CD4-positive, alpha-beta T cell treated with Interleukin-10 for 1 hour (primary cell): ENCODE measurements at places on chromosomes 5 and 9.

DNA sequence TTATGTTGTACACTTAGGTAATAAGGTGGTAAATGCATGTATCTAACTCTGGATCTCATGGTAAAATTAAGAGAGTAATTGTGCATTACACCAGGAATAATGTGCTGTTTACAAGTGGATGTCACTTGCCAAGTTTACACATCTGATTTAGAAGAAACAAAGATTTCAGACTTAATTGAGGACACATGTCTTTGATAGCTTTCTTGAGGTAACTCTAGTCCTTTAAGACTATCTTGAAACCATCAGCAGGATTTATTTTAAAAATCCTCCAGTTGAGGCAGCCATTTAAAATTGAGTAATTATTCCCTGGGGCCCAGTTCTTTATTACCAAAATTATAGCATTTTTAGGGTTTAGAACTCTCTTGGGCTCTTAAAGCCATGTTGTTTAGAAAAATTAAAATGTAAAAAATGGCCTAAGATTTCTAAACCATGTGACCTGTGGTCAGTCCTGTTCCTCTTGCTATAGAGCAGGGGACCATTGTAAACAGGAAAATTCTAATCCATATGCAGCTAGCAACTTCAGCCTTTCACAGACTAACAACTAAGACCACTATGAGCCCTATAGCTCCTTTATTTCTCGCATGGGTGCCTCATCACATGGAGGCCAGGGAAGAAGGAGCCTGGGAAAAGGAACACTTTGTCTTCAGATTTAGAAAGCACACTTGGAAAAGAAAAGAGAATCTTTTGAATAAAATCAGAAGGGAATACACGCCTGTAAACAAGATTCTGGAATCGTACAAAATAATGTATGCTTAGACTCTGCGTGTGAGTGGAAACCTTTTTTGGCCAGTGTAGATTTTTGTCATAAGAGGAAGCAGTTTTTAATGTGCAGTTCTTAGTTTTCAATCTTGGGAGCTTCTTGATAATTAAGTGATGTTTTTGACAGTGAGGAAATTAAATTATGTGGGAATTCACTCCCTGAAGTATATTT, 71.2 kb downstream of the ZSWIM6 start:
- no peak for DNase-seq

- no peak for DNase-seq
These were observed 27.9 kb upstream of the PCAT7 start for GRCh38 chr9:94526951-94527350.

GRCh38 chr5:95798048-95798447, 24.5 kb downstream of the GLRX start:
- no peak for DNase-seq

- DNase-seq, result no peak
These were observed 21.2 kb downstream of the ABLIM3 start for GRCh38 chr5:149162401-149163084.

DNA sequence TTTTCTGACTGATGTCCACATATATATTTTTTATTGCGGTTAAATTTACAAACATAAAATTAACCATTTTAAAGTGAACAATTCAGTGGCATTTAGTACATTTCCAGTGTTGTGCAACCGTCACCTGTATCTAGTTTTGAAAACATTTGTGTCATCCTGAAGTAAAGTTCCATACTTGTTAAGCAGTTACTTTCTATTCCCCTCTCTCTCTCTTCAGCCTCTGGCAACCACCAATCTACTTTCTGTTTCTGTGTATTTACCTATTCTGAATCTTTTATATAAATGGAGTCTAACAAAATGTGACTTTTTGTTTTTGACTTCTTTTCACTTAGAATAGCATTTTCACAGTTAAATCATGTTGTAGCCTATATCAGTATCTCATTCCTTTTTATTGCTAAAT, 480.1 kb upstream of the SMARCA2 start:
- no peak for DNase-seq

DNA sequence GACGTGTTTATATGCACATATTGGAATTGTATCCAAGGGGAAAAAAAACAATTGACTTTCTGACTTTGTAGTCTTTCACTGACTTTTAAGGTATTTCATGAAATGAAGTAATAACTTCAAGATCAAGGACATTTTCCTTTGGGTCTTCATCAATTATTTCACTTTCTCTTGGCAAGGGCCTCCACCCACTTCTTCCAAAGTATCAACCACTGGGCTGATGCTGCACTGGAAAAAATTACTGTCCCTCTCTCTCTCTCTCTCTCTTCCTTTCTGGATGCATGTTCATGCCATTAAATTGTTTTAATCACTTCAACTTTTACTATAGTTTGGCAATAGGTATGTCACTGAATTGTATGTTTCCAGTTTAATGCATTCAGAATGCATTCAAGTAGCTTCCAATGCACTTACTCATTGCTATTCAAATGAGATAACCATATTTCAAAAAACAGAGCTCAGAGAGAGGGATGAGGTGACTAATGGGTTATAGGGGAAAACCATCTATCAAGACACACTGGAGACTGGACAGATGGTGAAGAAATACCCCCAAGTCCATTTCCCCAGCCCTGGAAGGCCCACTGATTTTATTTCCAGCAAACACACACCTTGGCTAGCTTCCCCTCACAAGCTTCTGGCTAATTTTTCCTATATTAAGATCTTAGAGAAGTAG, 585.3 kb downstream of the EBF1 start:
- no peak for DNase-seq

GRCh38 chr5:39619168-39619818, 194.5 kb upstream of the DAB2 start:
- DNase-seq, result no peak

DNA sequence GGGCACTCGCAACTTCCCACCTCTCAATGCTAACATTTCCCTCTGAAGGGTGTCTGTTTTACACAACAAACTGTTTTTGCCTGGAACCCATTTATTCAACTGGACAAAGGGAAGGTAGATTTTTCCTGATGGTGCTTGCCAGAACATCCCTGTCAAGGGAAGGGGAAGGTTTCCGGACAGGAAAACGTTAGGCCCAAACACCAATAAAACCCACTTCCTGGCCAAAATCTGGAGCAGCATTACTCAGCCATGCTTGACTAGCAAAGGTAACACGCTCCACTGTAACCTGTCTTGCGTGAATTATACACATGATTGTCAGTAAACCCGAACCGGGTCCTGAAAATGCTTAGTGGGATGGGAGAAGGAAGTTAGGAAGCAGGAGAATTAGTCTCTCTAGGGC, 90.2 kb downstream of the SAXO1 start:
- DNase-seq, result no peak

DNA sequence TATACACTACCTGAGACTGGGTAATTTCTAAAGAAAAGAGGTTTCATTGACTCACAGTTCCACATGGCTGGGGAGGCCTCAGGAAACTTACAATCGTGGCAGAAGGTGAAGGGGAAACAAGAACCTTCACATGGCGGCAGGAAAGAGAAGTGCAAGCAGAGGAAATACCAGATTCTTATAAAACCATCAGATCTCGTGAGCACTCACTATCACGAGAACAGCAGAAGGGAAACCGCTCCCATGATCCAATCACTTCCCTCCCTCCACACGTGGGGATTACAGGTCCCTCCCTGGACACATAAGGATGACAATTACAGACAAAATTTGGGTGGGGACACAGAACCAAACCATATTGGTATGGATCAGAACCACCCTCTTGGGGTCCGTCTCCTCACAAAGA, 44.2 kb upstream of the SPIN1 start:
- DNase-seq, result no peak

DNA sequence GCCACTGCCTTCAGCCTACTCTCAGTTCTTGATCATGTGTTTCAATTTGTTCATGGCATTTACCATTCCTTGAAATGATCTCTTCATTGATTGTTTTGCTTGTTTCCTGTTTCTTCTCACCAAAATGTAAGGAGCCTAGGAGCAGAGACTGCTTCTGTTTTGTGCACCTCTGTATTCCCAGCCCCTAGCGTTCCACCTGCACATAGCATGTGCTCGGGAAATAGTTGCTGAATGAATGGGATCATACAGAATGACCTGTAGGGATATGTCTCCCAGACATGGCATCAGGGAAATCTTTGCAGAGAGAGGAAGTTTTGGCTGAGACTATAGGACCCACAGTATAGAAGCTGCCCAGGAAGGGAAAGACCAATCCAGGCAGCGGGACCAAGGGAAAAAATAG, 6.2 kb upstream of the CERCAM start:
- no peak for DNase-seq

DNA sequence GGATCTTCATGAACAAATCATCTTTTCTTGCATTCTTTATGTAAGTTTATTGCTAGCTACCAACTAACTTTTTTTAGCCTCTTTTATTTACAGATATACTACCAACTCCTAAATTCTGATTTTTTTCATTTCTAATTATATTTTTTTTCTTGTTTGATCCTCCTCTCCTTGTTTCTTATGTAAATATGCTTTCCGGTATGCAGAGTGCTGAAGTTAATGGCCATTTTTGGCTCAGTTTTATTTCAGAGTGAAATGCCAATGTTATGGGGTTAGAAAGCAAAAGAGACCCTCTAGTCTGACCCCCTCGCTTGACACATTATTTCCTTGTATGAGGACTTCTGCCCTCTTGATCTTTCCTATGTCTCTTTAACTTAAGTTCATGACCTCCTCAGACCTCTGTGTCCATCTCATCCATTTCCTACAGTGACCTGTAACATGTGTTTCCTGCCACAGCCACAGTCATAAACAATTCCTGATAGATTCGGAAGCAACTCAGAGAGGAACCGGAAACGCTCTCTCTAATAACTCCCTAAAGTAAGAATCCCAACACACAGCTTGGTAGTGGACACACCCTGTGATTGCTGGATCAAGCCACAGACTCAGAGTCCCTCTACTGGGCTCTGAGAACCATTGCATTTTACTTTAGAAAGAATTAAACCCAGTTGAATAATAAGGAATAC, 42.9 kb upstream of the AFAP1L1 start:
- DNase-seq, result no peak

DNA sequence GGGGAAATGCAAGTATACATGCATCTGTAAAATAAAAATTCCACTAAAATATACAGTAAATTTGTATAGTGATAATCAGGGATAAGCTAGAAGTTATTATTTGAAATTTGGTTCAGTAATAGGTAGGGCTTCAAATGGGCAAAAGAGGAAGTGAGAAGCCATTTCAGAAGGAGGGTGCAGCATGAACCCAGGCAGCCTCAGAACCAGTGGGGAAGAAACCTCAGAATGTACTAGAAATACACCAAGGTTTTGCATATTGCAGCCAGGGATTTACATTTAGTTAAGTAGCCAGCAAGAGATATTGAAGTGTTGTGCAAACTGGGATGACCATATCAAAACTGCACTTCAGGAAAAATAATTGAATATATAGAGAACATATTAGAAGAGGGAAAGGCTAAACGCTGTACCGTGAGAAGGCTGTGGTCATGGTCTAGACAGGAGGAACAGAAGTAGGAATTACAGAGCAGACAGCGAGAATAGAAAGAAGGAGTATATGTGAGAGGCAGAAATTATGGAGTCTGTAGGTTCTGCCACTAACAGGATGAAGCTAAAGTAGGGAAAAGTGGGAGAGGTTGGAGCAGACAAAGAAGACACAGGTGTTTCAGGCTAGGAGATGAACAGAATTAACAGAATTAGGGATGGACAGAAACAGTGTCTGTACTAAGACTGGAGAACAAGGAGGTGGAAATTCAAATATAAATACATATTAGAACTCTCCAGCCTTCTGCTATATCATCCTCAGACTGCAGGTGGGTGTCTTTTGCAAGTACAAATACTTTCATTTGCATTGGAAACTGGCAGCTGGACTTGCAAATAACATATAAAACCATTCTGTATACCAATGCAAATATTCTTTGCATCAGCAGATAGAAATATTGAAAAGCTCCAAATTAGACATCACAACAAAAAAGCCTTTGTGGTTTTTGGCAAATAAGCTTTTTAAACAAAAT, 335.6 kb downstream of the ZNF608 start:
- DNase-seq, result no peak

GRCh38 chr5:34919077-34919476, 3.6 kb downstream of the BRIX1 start:
- DNase-seq, result no peak

GRCh38 chr5:142548739-142549275, 137.1 kb downstream of the FGF1 start:
- DNase-seq, result peak; percentile 21

- DNase-seq, result no peak
These were observed 917.0 kb downstream of the MAT2B start for GRCh38 chr5:164422400-164422799.

- DNase-seq, result no peak
These were observed 10.0 kb downstream of the HBEGF start for GRCh38 chr5:140336388-140336787.
